ENCODE measurements at places on chromosomes 16 and 17.

GRCh38 chr17:50044483-50044882 is 11.4 kb upstream of the ITGA3 start:
- no peak for DNase-seq

DNA sequence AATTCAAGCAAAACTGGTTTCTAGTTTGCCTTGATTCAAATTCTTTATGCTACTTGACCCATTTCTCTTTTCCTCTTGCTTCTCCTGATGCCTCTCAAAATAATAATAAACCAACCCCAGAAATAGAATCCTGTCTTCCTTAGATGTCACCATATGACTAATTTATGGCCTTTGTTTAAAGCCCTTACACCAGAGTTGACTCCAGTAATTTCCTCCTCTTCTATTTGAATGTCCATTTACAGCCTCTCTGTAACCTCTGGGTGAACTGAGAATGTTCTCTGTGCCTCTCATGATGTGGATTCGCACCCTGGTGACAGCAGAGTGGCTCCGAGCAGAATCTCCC is 31.5 kb downstream of the ZFHX3 start:
- no peak for DNase-seq

DNA sequence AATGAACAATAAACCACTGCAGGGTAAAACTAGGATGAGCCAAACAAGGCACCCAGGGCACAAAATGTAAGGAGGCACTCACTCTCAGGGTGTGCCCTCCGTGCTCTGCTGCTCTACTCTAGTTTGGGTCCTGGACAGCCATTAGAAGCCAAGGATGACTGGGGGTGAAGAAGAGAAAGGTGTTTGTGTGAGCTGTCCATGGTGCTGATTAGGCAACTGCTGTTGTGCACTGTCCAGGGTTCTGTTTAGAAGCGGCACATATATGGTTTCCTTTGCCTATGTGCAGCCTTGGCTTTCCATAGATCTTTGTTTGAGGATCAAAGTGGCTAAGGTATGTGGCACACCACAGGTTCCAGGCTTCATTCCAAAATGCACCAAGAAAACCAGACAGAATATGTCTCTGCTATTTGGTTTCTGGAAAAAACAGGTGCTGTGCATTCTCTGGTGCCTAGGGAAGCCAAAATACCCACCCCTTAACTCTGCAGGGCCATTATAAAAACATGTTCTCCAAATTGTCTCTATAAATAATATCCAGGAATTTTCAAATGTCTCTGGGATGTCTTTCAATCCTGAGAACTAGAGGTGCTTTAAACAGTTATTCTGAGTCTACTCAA is 123.5 kb downstream of the CBLN1 start:
- DNase-seq = no peak

DNA sequence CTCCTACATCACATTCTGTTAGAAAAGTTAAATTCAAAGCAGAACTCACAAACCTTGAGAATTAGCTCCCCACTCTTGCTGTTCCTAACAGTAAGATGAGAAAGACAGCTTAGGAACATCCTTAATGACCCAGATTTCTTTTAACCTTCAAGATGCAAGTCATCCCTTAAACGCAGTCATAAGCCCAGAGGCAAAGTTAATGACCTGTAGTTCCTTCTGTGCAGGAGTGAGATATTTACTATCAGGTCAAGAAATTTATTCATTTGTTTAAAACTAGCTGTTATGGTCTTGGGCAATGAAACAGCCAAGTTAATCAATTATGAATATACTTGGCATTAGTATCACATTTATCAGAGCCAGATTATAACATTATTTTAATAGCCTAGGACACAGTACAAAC is 37.1 kb downstream of the NXPH3 start:
- DNase-seq = no peak

Measured in CD4-positive, alpha-beta T cell treated with Interleukin-4 for 1 hour (primary cell).